CD4-positive, alpha-beta T cell treated with Interleukin-10 for 1 hour (primary cell): ENCODE measurements at places on chromosomes 7 and 10.
A peak's percentile ranks its signal among the peaks of the same experiment; 100 is the strongest.

DNA sequence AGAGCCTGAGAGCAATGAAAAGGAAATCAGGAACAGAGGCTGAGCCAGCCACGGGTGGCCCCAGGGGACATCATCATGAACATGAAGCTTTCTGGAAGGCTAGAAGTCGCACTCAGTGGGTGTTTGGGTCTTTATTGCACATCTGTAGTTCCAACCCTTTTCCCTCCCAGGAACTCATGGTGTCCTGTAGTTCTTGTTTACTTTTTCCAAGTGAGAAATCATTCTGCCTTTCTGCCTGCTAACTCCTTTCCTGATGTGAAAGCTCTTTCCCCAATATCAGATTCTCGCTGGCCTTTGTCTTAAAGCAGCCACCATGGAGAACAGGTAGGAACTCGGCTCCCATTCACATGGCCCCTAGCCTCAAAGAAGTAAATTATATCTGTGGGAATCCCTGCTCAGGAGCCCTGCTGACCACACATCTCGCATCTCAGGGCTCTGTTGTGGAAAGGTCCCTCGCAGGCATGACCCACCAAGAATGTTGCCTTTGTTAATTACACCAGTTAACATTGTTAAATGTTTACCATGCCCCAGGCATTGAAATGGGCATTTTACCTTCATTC lies 542.7 kb downstream of the TNS3 start:
- DNase-seq, result no peak

DNA sequence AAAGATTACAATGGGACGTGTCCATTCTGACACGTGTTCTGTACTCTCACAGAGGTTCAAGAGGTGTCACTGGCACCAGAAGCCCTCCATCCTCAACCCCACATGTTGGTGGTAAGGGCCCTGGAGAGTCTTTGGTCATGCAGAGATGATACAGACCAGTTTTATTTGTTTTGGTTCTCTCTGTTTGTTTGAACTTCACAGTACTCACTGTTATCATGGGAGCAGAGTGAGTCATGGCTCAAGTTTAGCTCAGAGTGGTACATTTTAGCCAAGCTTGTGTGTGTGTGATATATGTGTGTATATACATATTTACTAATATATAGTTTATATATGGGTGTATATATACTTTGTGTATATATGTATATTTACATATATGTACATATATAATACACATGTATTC lies 935.6 kb downstream of the GRID1 start:
- DNase-seq, result no peak

- no peak for DNase-seq
Observed at GRCh38 chr10:92719991-92720830, 30.5 kb downstream of the HHEX start.

GRCh38 chr10:127997937-127998336 lies 91.0 kb downstream of the PTPRE start:
- no peak for DNase-seq

- DNase-seq, result peak; percentile 7
Observed at GRCh38 chr7:875476-876076, 778 bp upstream of the GET4 start.

GRCh38 chr7:157297185-157297584 lies 39.6 kb upstream of the DNAJB6 start:
- no peak for DNase-seq
